ENCODE measurements at places on chromosomes 11 and 22.

DNA sequence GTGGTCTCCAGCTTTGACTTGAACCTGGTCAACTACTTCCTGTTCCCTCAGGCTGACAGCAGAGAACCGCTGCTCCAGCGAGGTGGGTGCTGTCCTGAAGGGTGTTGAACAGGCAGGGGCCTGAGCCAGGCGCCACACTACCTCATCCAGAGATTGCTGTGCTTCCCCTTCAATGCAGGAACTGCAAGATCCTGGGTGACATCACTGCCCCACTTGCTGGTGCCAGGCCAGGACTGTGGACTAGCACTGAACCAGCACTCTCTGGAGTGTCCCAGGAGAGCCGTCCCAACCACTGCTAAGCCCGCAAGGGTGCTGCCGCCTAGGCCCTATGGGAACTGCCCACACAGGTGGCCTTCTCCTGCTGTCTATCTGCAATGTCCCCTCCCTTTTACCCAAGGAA lies 51.7 kb downstream of the GAB4 start:
- peaks cover 3% of the 10 kb centered on the region for H3K27me3 ChIP-seq
- H3K36me3 ChIP-seq = no peaks in the 10 kb centered on the region
- DNase-seq = no peak
- H3K27ac ChIP-seq = no peak overlapping the region
- no peaks in the 10 kb centered on the region for H3K4me1 ChIP-seq
- no peak overlapping the region for H3K4me3 ChIP-seq

DNA sequence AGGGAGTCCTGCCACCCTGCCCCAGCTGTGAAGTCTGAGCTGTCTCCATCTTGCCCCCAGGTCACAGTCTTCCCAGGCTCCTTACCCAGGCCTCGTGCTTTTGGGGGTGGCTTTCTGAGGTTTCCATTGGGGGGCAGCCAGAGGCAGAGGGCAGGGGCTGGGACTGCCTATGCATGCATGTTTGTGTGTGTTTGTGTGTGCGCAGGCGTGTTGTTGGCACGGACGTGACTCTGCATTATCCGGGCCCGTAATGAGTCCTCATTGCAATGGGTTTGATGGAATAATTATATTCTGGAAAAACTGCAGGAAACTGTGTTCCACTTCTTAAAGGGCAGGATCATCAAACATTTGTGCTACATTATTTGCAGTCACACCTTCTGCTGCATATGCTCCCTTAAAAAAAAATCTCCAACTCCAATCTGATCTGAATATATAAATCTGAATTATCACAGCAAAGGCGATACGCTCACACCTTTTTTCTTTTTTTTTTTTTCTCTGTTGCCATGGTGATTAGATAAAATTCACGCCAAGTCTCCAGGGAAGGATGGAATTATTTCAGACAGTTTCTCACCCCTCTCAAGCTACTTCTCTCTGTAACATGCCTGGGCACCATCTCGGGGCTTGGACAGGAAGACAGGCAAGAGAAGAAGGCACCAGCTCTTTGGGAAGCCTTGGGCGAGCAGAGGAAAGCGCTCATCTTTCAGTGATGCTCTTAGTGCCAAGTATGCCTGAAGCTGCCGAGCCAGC lies 45.9 kb downstream of the DSCAML1 start:
- H3K27ac ChIP-seq = no peak overlapping the region
- peaks cover 65% of the 10 kb centered on the region for H3K27me3 ChIP-seq
- DNase-seq = no peak
- H3K36me3 ChIP-seq = no peaks in the 10 kb centered on the region

DNA sequence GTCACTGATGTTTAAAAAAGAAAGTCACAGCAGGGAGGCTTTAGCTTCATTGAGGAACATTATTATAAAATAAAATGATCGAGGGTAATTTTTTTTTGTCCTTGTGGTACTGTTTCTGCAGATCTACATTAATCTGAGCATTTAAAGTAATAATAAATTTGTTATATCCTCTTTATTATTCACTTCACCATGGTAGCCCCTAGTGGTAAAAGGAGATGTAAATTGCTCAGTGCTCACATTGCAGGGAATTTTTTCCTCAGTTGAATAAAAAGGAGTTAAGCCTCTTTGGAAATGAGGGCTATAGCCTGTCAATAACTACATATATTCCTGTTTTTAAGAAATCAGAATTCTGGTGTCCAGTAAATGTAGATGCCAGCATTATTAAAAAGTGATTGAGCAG lies 99.7 kb upstream of the VPREB1 start:
- no peak overlapping the region for H3K4me3 ChIP-seq
- no peaks in the 10 kb centered on the region for H3K36me3 ChIP-seq
- H3K4me1 ChIP-seq = no peaks in the 10 kb centered on the region
- H3K27ac ChIP-seq = no peak overlapping the region

- no peak overlapping the region for H3K4me3 ChIP-seq
- peaks cover 6% of the 10 kb centered on the region for H3K36me3 ChIP-seq
- no peak overlapping the region for H3K27ac ChIP-seq
- peaks cover 31% of the 10 kb centered on the region for H3K4me1 ChIP-seq
Measured at GRCh38 chr11:83020942-83021779, 50.5 kb downstream of the RAB30 start.

DNA sequence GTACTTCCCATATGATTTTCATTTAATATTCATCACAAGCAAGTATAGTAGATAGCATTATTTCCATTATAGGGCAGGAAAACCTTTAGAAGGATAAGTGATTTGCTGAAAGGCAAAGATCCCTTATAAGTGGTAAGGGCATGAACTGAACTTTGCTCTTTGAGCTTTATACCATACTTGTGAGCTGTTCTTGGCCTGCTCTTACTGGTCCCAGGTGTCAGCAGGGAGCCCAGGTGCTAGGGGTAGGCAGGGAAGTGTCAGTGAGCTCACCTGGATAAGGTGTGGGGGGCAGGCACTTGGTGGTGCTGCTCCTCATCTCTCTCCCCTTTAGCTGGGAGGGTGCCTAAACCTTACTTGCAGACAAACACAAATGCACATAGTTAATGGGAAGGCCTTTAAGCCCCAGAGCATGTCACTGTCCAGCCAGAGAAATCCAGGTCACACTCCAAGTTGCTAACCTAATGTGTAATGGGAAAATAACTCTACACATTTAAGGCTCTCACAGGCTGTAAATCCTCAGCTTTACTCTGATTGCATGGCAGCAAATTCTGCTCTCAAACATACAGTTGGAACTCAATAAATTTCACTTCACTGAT lies 114.4 kb downstream of the PLEKHA7 start:
- H3K4me1 ChIP-seq = peaks cover 23% of the 10 kb centered on the region
- H3K4me3 ChIP-seq = no peak overlapping the region
- H3K27me3 ChIP-seq = peaks cover 43% of the 10 kb centered on the region
- H3K36me3 ChIP-seq = no peaks in the 10 kb centered on the region

- peaks cover 36% of the 10 kb centered on the region for H3K4me1 ChIP-seq
- H3K27me3 ChIP-seq = no peaks in the 10 kb centered on the region
Measured at GRCh38 chr22:41398921-41399320, 17.2 kb downstream of the TEF start.

DNA sequence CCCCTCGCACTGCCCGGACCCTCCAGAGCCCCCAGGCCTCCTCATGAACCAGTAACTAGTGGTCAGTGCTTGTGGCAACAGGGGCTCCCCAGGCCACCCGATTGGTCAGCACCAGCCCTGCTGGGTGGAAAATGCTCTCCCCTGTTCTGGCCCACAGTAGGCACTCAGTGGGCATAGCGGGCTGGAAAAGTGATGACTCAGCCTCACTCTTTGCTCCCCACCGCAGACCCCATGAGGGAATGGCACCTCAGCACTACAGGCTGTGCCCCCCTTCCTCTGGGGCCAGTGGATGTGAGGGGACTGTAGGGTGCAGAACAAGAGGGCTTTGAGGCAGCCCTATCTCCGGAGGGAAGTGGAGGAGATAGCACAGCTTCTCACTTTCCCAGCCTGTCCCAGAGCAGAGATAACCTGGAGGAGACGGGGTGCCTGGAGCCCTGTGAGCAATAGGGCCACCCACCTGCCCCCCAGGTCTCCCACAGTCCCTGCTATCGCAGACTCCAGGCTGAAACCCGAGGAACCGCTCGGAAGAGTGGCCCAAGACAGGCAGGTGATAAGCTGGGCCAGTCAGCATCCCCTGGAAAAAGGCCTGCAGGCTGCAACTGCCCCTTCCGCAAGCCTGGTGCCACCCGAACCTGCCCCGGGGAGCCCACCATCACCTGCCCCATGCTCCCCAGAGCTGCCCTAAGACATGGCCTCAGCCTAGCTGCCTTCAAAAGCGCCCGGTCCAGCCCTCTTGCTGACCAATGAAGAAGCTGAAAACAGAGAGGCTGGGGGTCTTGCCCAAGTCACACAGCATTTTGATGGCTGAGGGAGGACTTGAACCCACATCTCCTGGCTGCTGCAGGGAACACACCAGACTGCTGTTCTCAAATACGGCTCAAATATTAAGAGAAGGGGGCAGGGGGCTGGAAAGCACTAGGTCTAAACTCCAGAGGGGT lies 29.4 kb upstream of the PDGFB start:
- no peaks in the 10 kb centered on the region for H3K36me3 ChIP-seq
- no peak for DNase-seq
- H3K27me3 ChIP-seq = peaks cover 8% of the 10 kb centered on the region
- H3K4me1 ChIP-seq = peaks cover 6% of the 10 kb centered on the region
- H3K27ac ChIP-seq = no peak overlapping the region
- H3K4me3 ChIP-seq = no peak overlapping the region
